ELF-1 (cell line): ENCODE measurements at places on chromosomes 1 and 21.

GRCh38 chr1:209343511-209343910 is 240.0 kb upstream of the CAMK1G start:
- DNase-seq = no peak

- no peak for DNase-seq
These were observed 100.6 kb upstream of the KCNJ15 start for GRCh38 chr21:38156200-38156599.

GRCh38 chr1:247548092-247548491 is 842 bp upstream of the GCSAML start:
- DNase-seq = no peak

- DNase-seq = no peak
These were observed 10.0 kb upstream of the EPHA8 start for GRCh38 chr1:22553104-22553880.

DNA sequence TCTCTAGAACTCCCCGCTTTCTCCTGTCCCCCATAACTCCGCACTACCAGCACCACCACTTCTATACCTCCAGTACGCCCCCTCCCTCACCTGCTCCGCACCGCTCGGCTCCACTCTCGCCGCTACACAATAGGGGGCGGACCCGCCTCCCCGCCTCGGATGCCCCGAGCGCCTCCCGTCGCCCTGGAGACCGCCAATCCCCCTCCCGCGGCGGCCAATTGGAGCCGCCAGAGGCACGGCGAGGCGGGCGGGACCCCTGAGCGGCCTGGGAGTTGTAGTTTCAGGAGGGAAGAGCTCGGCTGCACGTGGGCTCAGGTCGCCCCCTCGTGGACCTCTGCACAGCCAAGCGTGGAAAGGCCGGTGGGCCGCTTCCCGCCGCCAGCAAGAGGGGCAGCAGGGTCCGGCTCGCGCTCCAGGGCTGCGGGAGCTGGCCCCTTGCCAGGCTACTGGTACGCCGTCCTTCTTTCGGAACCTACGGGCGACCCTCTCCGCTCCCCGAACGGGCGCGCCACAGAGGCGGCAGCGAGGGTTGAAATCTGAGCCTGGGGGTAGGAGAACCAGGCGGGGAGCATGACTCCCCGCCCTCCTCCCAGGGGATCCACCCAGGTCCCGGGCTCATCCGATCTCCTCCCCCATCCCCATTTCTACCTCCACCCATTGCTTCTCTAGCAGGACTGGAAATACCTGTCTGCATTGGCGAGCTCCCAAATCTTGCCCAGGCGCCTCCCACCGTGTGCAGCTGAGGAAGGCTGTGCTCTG is at the start of gene IGSF9:
Gene IGSF9, minus strand, starts transcription at position 131 of the 759 bp plus-strand sequence. CDS start 2,159 bp downstream, outside the sequence.
- peak; percentile 98 for DNase-seq

DNA sequence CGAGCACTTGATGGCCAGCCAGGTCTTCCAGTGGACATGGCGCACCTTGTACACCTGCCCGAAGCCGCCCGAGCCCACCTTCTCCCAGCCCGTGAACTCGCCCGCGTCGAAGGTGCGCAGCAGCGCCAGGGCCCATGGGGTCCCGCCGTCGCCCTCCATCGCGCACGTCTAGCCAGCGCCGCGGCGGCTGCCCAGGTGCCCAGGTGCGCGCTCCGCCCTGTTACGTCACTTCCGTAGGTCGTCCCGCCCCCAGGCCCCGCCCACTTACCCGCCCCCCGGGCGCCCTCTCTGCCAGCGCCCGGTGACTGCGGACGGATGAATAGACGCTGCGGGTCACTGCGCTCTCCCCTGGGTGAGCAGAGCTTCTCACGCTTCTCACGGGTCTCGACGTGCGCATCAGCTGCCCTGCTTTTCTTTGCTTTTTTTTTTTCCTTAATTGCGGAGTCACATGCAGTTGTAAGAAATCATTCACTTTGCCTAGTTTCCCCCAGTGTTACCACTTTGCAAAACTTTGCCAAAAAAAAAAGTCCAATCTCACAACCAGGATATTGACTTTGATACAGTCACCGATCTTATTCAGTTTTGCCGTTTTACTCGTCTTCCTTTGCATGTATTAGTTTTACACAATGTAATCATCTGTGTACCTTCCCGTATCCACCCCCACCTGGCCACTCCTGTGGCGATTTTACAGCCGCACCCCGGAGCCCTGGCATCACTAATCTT is at the start of gene RIPK4:
Gene RIPK4, minus strand, starts transcription at position 170 of the 723 bp plus-strand sequence. Its CDS starts 11 bp downstream, at position 159.
- DNase-seq = peak; percentile 69

- peak; percentile 62 for DNase-seq
These were observed 7.6 kb upstream of the ERG start for GRCh38 chr21:38505654-38506523.

DNA sequence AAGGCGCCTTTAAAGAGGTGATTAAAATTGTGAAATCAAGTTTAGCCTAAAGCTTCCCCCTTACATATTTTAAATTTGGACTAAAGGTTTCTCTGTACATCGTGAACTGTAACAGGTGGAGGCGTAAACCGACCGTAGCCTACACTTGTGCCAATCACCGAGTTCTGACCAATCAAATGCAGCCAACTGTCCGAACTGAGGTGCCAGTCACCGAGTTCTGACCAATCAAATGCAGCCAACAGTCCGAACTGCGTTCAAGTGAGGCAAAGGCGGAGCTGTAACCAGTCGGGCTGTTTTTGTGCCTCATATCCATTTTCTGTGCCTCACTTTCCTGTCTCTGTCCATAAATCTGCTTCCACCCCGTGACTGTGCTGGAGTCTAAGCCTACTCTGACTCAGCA is 7.4 kb downstream of the TFF1 start:
- no peak for DNase-seq

DNA sequence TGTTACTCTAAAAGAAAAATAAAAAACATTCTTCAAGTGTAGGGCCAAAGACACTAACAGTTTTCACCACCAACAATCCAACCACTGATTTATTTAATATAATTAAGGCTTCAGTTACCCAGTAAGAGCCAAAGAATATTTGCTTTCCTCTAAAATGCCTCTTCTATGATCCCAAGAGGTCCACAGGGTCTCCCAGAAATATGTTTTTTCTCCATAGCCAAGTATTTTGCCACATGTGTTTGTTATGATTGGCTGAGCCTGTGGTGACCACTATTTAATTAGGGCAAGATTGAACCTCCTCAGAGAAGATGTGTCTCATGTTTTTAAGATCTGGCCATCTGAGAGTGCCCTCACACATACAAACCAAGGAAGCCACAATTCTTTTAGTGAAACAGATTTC is 135.9 kb downstream of the TPR start:
- DNase-seq = no peak

DNA sequence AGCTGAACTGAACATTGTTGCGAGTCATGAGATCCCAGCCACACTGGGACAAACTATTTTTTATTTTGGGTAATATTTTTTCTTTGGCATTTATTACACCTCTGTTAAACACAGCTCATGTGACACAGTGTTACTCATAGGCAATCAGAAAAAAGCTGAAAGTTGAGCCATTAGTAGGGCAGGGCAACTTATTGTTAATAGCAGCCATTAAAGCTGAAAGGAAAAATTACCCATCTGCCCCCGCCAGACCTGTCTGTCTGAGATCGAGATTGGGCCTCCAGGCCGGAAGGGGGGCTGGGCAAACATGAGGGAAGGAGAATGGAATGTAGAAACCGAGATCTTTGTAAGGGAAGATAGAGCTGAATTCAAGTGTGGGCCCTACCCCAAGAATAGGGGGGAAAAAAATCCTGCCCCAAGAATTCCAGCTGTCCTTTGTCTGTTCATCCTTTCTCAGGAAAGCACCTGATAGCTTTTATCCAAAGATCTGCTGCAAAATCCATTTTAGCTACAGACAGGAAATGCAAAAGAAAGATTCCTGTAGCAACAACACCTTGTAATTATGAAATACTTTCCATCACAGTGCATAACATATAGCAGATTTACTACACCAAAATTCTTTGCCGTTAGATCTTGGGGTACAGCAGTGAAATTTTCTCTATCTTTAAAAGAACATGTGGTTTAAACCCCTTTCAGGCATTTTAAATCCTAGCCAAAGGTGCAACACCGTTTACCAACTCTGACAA is 212.8 kb downstream of the PBX1 start:
- DNase-seq = peak; percentile 75

GRCh38 chr21:32437729-32438128 is 25.2 kb downstream of the EVA1C start:
- no peak for DNase-seq

GRCh38 chr1:86460998-86461397 is 7.7 kb upstream of the CLCA1 start:
- no peak for DNase-seq
